GDM1 (cell line): ENCODE measurements at places on chromosomes 12 and 14.
A peak's percentile ranks its signal among the peaks of the same experiment; 100 is the strongest.

GRCh38 chr14:90168425-90169105 is 87.8 kb upstream of the PSMC1 start:
- no peak for DNase-seq

GRCh38 chr12:120077260-120077659 is 39.3 kb downstream of the RAB35 start:
- no peak for DNase-seq

GRCh38 chr12:118060301-118061010 is 523 bp downstream of the WSB2 start:
- DNase-seq: no peak

GRCh38 chr14:77316195-77316505 is 4.5 kb downstream of the POMT2 start:
- no peak for DNase-seq

- no peak for DNase-seq
Measured at GRCh38 chr12:131621701-131622421, 89.0 kb upstream of the SFSWAP start.

GRCh38 chr12:88313554-88313953 is 171.4 kb downstream of the TMTC3 start:
- no peak for DNase-seq

GRCh38 chr14:37257501-37258070 is 59.8 kb downstream of the MIPOL1 start:
- DNase-seq: no peak

GRCh38 chr12:130198663-130199060 is 36.4 kb downstream of the FZD10 start:
- no peak for DNase-seq

DNA sequence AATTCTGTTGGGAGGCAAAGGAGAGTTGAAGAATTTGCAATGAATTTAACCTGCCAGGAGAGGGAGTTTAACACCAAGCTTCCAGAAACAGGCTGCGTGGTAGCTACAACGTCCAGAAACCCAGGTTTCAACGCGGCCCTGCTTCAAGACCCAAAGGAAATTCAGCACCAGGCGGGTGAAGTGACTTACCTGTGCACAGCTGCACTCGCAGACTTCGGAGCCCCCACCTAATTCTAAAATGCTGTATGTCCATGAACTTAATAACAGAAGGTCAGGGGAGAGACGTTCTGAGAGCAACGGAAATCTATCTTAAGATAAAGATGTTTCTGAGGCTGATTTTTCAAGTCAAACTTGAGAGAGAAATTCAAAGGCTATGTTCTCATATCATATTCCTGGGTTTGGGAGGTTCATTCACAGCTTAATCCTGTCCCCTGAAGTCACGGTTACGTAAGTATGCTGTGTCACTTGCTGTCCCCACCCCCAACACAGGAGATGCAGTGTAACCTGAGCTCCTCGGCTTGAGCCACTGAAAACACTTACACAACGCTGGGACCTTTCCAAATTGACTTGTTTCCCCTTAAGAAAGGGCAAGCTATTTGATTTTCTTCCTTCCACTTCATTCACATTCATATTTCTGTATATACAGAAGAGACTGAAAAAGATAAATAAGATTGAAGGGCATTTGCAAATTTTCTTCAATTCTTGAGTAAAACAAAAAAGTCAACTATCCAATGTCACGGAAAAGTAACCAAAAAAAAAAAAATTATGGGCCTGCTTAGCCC is 22.7 kb downstream of the CLIP1 start:
- DNase-seq: peak; percentile 47

DNA sequence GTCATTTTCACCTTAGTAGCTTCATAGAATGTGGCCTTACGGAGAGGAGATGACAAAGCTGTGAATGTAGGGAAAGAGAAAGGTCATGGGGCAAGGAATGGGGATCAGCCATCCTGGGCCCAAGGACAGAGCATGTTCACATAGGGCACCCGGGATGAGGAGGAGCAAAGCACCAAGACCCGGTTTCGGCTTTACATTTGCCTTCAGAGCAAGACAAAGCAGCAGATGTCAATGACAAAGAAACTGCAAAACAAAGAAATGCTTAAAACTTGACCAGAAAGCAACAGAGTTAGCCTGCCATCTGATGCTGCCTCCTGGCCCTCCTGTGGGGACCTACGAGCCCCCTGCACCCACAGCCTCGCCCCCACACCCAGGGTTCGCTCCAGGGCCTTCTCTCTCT is 249.2 kb downstream of the SLC41A2 start:
- no peak for DNase-seq

DNA sequence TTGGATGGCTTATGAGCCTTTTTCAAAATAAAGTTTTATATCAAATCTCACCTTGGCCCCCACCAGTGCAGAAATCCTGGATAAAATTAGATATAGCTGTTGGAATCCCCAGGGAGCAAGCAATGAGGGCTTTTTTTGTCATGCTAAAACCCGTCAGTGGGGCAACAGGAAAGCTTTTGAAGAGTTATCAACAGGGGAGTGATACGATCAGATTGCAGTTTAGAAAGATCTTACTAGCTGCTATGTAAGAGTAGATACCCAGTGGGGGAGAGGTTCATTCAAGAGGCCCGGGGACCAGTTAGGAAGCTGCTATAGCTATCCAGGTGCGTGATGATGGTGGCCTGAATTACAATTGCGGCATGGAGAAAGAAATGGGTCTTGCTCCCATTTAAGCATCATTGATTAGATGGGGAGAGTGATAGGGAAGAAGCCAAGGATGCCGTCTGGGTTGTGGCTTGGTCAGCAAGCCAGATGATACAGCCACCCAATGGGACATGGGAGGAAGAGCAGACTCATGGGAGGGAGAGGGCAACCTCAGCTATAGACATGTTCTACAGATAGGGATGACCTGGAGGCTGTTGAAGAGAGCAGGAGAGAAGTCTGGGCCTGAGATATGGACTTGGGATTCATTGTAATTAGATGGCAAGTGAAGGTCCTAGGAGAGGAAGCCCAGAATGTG is 272.4 kb downstream of the DPF3 start:
- DNase-seq: no peak

DNA sequence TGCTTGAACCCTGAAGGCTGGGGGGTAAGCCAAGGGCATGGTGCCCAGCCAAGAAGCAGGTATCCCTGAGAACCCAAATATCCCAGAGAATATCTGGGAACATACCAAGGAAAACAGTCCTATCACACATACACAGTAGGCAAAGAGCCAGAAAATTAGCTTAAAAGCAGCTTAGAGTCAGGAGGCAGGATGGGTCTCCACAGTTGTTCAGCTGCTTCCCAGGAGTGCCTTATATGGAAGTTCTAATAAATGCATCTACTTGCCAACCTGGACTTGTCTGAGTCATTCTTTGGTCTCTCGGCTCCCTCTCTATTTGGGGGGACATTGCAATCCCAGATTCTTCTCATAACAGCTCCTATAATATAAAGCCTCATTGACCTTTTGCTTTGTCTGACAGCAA is 9.0 kb upstream of the GPR135 start:
- DNase-seq: no peak

GRCh38 chr12:122875590-122876220 is 20.2 kb downstream of the VPS37B start:
- DNase-seq: no peak

- no peak for DNase-seq
Measured at GRCh38 chr14:88868558-88869159, 44.2 kb downstream of the TTC8 start.

- no peak for DNase-seq
Measured at GRCh38 chr12:109196332-109196731, 79.9 kb downstream of the ACACB start.

GRCh38 chr12:84085046-84085445 is 827.6 kb downstream of the SLC6A15 start:
- no peak for DNase-seq

GRCh38 chr12:69688471-69689427 is 10.4 kb downstream of the BEST3 start:
- peak; percentile 43 for DNase-seq

DNA sequence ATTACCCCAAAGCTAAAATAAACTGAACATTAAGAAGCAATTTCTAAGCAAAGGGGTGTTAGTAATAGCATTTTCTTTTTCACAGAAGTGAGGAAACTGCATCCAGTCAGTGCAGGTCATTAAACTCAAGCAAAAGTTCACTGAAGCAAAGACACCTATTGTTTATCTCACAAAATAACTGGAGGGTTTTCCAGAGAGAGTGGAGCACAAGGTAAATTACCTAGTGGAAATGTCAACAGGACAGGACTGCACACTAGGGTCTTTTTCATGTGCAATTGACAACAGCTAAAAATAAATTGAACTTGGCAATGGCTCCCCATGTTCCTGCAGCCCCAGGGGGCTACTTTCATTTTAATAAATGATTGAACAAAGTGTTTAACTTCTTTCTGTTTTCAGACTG is 742.0 kb downstream of the GALC start:
- no peak for DNase-seq

- no peak for DNase-seq
Measured at GRCh38 chr12:19179986-19180385, 50.5 kb downstream of the PLEKHA5 start.

GRCh38 chr14:101405171-101405883 is 156.0 kb upstream of the DIO3 start:
- no peak for DNase-seq

DNA sequence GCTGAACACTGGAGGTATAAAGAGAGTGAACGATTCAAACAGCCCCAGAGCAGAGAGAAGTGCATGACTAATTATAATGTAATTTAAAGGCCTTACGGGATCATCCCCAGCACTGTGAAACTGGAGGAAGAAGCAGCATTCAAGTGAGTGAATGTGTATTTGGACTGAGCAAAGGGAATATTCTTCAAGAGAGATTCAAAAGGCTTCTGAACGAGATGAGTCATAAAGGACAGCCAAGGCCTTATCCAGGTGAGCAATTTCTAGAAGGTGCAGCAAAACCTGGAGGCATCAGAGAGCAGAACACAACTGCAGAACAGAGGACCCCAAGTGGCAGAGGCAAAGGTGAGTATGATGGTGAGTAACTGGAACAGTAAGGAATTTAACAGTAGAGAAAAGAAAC is 127.2 kb downstream of the BCAT1 start:
- no peak for DNase-seq

GRCh38 chr12:69056743-69057515 is 124.0 kb upstream of the CPM start:
- DNase-seq: no peak

DNA sequence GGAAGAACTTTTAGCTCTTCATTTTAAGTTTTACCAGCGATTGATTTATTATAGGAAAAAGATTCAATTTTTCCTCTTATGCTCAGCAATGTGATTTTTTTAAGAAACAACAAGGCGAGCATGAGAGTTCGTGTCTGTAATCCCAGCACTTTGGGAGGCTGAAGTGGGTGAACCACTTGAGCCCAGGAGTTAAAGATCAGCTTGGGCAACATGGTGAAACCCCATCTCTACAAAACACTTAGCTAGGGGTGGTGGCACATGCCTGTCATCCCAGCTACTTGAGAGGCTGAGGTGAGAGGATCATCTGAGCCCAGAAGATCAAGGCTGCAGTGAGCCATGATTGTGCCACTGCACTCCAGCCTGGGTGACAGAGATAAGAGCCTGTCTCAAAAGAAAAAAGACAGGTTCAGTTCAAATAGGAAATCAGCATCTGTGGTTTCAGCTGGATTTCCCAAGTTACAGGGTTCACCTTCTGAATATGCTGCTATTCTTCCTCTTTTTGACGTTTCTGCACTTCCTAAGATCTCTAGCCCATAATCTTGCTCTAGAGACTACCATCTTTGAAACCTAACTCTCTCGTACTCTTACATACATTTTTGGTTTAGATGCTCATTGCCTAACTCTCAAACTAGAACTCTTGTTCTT is 274.7 kb downstream of the SEC23A start:
- peak; percentile 66 for DNase-seq

- DNase-seq: no peak
Measured at GRCh38 chr12:51793201-51793600, 55.3 kb downstream of the FIGNL2 start.

GRCh38 chr12:2319737-2320506 is 267.1 kb downstream of the CACNA1C start:
- DNase-seq: no peak

DNA sequence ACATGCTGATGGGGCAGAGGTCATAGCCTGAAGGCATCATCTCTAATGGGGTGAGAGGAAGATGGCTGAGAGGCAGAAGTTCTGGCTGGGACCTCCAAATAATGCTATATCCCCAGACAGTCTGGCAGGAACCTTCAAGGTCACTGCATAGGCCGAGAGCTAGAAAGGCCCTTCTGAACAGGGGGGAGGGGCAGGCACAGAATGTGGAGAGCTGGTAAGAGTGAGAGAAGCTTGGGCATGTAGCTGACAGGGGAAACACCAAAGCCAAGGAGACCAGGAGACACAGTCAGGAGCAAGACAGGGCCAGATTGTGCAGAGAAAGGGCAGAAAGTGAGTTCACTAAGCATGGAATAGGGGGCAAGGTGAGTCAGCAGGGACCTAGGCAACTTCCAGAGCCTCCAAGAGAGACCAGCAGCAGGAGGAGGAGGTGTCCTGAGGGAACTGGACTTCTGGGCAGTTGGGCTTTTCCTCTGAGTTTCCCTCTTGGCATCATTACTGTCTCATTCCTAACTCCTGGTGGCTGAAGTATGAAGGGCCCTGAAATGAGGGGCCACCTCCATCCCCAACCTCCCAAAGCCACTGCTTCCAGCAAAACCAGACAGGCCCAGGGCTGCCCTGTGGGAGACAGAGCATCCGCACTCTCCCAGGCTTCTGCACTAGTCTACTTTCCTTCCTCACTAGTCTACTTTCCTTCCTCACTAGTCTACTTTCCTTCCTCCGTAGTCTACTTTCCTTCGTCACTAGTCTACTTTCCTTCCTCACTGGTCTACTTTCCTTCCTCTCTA is 17.1 kb downstream of the ANO2 start:
- DNase-seq: no peak

DNA sequence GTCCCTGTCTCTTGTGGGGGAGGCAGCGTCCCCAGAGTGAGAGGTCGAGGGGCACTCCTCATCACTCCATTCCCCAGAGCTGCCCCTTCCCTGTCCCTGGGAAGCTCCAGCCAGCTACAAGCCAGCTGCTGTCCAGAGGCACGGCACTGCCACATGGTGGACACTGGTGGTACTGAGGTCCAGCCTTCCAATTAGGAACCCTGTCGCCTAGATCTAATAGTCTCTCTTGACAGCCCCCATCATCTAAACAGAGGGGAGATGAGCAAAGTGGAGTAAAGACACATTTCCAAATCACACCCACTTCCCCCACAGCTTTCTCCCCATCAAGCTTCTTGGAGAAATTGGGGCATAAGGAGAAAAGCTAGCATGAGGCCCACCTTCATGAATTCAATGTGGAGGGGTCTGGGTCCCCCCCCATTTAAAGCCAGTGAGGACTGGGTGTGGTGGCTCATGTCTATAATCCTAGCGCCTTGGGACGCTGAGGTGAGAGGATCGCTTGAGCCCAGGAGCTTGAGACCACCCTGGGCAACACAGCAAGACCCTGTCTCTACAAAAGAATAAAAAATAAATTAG is 2.1 kb upstream of the INHBE start:
- peak; percentile 51 for DNase-seq

- DNase-seq: no peak
Measured at GRCh38 chr12:28770322-28770721, 378.8 kb upstream of the FAR2 start.

DNA sequence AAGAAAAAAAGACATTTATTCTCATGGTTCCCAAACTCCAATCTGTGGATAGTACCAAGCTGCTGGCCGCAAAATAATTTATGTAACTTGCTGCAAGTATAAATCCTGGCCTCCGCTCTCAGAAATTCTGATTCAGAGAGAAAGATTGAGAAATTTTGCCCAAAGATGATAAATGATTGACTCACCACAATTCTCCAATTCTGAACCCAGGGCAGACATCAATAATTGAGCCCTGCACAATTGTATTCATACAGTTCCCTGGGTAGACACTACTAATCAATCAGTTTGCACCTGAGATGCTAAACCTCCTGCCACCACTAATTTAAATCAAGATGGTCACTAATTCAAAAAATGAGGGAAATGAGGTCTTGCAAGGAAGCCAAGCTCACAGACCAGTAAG is 38.2 kb downstream of the TRPV4 start:
- DNase-seq: no peak
